D721Med (cell line): ENCODE measurements at places on chromosomes 16 and 17.

DNA sequence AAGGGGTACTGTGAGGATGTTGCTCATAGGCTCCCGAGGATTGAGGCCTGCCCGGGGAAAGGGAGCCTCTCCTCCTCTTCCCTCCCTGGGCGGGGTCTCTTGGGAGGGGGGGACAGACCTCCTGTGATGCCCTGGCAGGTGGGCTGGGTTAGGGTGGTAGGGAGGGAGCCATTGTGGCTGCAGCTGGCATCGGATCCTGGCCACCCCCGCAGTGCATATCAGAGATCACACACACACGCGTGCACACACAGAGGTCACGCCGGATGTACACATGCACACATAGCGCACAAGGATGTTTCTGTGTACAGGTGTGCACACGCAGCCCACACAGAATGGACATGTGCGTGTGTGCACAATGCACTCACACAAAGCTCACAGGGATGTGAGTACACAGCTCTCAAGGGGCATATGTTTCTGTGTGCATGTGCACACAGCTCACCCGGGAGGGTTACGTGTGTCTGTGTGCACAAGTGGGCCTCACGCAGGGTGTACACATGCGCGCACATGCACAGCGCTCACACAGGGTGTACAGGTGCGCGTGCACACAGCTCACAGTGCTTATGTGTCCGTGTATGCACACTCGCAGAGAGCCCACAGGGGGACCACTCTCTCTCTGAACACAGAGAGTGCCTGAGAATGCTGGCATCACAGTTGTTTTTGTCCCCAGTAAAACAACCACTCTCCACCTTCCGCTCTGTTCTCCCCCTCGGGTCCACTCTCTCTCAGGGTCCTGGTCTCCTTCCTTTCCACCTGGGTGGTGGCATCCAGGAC, 2.4 kb downstream of the GJD3 start:
- DNase-seq = peak; percentile 16

GRCh38 chr16:31356566-31357323, 1.8 kb downstream of the ITGAX start:
- no peak for DNase-seq

- DNase-seq = no peak
Observed at GRCh38 chr17:42537826-42538451, 1.9 kb downstream of the NAGLU start.

GRCh38 chr17:70355185-70355584, 185.9 kb downstream of the KCNJ2 start:
- no peak for DNase-seq

GRCh38 chr16:89723279-89724250, 2.2 kb downstream of the ZNF276 start:
- DNase-seq = no peak

- no peak for DNase-seq
Observed at GRCh38 chr17:18177722-18178121, 5.9 kb upstream of the ALKBH5 start.

DNA sequence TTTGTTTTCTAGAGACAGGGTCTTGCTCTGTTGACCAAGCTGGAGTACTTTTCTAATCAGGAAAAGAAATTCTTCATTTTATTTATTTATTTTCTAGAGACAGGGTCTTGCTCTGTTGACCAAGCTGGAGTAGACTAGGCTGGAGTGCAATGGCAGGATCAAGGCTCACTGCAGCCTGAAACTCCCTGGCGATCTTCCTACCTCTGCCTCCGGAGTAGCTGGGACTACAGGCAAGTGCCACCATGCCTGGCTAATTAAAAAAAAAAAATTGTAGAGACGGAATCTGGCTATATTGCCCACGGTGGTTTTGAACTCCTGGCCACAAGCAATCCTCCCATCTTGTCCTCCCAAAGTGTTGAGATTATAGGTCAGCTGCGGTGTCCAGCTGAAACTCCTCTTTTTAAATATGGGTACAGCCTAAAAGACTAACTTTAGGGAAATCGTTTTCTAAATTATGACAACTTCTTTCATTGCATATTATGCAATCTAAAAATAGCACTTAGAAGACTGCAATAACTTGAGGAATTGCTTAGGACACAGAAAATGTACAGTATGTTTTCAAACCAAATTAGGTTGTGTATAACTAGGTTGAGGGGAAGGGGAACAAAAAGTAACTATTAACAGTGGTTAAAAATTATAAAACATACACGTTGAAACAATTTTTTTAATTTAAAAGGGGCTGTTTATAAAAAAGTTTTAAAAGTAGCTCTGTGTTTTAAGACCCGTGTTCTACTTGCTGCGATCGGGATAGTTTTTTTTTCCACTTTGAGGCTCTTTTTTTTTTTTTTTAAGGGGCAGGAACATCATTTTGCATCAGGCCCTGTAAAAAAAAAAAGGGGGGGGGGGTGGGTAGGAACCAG, 4.7 kb downstream of the PRAC1 start:
- no peak for DNase-seq

DNA sequence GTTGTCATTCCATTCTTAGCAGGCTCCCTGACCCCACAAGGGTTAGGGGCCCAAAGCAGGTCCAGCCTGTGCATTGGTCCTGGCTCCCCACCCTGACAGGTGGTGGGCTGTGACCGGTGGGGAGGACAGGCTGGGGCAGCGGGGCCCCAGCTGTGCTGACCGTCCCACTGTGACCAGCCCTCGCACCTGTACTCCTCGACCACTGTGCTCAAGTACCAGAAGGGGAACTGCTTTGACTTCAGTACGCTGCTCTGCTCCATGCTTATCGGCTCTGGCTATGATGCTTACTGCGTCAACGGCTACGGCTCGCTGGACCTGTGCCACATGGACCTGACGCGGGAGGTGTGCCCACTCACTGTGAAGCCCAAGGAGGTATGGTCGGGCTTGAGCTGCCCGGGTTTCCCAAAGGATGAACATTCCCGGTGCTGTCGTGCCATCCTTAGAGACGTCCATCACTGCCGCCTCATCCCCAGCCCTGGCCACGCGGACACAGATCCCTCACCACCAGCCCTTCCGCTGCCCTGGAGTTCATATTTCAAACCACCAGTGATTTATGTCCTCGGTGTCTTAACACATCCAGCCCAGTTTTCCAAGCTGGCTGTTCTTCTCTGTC, 7.3 kb downstream of the DRC7 start:
- DNase-seq = no peak

DNA sequence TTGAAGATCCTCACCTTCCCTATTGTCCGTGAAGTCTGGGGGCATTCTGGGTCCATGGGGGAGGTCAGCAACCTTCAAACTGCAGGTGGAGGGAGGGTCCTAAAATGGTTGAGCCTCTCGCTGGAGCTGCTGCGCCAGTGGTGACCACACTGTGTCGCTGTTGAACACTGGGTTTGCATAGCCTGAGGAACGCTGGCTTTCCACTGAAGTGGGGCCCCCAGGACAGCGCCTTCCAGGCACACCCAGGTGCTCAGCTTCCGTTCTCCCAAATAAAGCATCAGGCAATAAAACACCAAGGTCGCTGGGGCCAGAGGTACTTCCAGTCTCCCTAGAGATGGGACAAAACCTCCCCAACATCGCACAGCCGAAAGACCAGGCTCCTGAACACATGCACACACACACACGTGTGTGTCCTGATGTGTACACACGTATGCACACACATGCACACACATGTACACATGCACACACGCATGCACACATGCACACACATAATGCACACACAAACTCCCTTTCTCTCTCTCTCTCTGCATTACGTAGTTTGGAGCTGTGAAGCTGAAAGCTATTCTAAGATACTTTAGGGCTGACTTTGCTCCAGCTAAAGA, 120.6 kb downstream of the IRF8 start:
- no peak for DNase-seq

- no peak for DNase-seq
Observed at GRCh38 chr16:80345701-80346100, 195.1 kb upstream of the DYNLRB2 start.

DNA sequence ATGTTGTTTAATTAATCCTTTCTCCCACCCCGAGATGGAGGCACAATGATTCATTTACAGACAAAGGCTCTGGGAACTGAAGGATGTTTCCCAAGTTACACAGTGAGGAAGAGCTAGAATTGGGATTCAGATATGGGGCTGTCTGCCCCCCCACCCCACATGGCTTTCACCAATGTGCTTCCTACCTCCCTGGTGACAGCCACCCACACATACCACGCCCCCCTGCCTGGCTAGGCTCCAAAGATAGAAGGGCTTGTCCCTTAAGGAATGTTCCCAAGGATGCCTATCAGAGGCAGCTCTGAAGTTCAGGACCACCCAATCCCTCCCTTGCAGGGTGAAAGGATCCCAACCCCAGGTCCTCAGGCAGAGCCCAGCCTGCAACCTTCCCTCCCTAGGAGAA, 32.9 kb downstream of the CFAP20 start:
- DNase-seq = no peak

DNA sequence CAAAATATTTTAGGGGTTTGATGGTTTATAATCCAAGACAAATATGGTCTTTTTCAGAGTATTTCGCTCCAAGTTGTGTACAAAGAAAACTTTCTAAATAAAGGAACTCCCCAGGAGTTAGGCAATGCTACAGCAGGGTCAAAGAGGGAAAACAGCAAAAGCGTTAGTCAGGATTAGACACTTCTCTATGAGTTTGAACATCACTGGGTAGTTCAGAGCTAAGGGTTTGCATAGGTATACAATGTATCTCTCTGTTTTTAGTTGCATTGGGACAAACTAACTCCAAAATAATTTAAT, 34.8 kb downstream of the FAM20A start:
- no peak for DNase-seq

- DNase-seq = no peak
Observed at GRCh38 chr16:4117250-4117578, 972 bp upstream of the ADCY9 start.

- no peak for DNase-seq
Observed at GRCh38 chr17:80036715-80037477, 454 bp downstream of the CCDC40 start.

DNA sequence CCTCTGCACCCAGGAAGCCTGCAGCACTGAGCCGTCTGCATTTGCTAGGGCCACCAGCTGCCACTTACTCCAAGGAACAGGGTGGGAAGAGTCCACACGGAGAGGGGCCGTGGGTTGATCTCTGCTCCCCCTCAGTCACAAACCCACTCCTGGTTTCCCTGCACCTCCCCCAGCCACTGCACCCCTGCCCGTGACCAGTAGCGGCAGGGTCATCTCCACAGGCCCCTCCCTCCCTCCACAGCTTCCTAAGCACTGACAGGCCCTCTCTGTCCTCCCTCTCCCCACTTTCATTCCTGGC, 75.2 kb downstream of the RBFOX3 start:
- DNase-seq = no peak

DNA sequence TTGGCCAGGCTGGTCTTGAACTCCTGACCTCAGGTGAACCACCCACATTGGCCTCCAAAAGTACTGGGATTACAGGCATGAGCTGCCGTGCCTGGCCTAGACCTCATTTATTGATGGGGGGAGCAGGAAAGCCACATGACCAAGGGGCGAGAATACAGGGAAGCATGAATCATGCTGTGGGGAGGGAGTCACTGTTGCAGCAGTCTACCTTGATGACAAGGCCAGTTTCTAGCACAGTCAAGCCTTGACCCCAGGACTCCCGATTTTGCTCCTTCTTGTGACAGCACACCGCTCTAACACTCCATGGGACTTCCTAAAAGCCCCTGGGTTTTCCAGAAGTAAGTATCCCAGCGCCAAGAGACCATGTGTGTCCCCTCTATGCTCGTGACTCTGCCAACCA, 42.9 kb upstream of the IRF8 start:
- no peak for DNase-seq

DNA sequence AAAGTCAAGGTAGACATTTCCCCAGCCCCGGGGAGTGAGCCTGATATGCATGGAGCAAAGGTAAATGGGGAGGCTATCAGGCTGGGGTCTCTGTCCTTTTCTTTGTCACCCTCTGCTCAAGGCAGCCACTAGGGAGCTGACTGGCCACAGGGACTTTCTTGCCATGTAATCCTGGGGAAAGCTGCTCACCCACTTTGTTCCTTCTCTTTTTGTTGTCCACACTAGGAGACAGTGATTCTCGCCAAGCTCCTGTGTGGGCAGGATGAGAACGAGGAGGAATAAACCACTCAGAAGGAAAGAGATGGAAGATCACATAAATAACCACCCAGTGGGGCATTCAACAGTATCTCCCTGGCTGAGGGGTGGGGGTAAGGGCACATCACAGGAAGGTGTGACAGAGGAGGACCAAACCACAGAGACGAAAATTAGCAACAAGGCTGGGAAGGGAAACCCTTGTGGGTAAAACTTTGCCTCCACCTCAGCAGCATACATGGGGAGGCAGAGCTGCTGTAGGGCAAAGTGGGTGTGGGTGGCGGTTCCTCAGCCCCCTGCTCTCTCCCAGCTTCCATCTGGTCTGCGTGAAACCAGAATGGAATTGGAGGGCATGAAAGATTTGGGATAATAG, 26.2 kb upstream of the CCL1 start:
- DNase-seq = no peak

DNA sequence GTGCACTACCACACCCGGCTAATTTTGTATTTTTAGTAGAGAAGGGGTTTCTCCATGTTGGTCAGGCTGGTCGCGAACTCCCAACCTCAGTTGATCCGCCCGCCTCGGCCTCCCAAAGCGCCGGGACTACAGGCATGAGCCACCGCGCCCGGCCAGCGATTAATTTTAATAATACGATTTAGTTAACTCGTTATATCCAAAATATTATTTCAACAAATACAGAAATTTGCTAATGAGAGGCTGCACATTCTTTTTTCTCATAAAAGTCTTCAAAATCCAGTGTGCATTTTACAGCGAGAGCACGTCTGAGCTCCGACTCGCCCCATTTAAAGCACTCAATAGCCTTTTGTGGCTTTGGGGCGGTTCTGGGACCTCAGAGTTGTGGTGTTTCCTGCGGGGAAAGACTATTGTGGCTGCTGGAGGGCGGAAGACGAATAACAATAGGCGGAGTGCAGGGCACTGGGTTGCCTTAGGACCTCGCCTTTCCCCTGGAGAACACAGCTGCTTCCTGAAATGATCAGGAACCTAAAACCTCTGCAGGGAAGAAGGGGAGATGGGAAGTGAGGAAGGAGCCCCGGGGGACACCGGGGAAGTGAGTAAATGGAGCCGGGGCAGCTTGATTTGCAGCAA, 2.9 kb upstream of the ZSCAN10 start:
- no peak for DNase-seq

DNA sequence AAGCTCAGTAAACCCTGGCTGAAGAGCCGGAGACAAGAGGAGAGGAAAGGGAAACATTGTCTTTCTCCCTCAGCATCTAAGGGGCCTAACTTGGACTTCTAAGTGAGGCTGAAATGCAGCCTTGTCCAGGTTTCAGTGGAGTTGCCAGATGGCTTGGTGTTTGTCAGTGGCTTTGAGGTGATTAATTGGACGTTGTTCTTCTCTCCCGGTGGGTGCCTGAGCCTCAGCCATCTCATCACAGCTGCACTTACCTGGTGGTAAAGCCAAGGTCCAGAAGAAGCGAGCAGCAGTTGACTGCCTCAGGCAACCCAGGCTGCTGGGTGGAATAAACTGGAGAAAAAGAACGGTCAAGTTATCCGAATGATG, 202.2 kb upstream of the NLRP1 start:
- no peak for DNase-seq

- DNase-seq = peak; percentile 34
Observed at GRCh38 chr17:30443721-30444120, 33.5 kb upstream of the GOSR1 start.

DNA sequence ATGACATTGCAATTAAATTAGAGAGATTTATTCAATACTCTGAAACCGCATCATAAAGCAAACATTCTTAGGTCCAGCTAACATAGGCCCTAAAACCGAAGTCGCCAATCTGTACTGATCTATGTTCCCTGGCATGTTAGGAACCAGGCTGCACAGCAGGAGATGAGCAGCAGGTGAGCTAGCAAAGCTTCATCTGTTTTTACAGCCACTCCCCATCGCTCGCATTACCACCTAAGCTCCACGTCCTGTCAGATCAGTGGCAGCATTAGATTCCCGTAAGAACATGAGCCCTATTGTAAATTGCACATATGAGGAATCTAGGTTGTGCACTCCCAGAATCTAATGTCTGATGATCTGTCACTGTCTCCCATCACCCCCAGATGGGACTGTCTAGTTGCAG, 91.5 kb downstream of the PARN start:
- DNase-seq = no peak
